ENCODE measurements at places on chromosomes 3 and 15.

DNA sequence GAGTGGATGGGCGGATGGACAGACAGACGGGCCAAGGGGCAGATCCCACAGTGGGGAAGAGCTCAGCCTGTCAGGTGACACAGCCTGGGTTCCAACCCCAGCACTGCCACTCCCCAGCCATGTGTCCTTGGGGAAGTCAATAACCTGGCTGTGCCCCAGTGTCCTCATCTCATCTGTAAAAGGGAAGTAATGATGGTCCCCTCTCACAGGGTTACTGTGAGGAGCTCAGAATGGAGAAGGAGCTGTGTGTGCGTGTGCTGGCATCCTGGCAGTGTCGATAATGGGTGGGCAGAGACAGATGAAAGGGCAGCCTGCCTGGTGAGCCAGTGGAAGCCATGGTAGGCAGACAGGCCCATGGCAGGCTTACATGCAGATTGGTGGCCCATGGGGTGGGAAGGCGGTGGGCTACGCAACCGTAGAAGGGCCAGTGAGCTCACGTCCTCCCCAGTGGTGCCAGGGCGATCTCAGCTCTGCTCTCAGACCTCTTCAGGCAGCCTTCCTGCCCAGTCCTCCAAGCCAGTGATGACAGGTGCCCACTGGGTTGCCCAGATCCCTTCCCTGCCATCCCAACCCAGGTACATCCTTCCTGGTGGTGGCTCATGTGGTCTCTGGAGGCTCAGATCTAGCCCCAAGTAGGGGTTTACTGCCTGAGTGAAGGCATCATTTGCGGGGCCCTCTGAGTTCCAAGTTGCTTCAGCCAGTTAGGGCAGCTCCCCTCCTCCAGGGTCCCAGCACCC, 2.3 kb upstream of the DNAJB8 start:
- DNase-seq, result no peak

GRCh38 chr15:101025501-101025885, 106.3 kb downstream of the LRRK1 start:
- no peak for DNase-seq

- no peak for DNase-seq
Measured at GRCh38 chr3:180280555-180280954, 243.8 kb upstream of the PEX5L start.

DNA sequence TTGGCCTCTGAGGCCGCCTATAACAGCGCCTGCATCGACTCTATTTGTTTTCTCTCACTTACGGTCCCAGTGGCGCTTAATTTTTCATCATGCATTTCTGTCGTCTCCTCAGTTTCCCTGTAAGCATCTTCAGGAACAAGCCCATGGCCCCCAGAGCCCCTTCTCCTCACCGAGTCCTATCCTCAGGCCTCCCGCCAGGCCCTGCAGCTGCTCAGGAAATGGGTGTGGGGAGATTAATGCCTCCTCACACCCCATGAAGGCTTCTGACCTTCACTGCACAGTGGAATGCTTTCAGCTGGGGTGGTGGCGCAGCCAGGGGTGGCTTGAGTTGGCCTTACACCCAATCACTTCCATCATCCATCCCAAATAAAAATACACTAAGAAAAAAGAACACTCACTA, 260.4 kb downstream of the FAM43A start:
- DNase-seq, result no peak

DNA sequence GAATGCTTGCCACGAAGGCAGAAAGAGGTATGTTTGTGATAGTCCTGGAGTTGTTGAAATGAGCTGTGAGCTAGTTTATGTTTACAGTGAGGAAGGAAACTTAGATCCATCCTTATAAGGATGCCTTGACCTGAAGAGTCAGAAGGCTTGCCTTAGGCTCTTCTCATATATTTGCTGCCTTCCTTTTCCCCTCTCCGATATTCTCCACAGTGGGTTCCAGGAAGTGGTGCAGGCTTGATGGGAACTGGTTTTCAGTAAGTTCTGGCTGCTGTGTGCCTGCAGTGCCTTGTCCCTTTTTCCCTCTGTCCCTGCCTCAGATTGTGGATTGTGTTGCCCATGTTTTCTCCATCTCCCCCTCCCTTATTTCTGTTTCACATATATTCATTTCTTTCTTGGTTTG, 287.3 kb upstream of the UBE2E1 start:
- DNase-seq, result no peak

DNA sequence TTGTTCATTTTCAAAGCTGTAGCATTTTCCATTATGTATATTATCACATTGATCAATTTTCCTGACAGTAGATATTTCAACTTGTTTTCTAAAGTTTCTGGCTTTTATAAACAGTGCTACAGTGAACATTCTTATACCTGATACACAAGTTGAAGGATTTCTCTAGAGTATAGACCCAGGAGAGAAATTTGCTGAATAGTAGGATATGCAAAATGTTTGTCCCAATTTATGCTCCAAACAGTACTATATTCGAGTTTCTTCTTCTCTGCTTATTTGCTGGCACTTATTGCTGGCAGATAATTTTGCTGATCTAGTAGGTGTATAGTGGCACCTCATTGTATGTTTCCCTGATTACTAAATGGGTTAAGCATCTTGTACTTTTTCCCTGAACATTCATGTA, 117.2 kb upstream of the CHRM5 start:
- DNase-seq, result no peak

- DNase-seq, result peak; percentile 33
Measured at GRCh38 chr3:139797724-139798343, 120.1 kb upstream of the NMNAT3 start.

DNA sequence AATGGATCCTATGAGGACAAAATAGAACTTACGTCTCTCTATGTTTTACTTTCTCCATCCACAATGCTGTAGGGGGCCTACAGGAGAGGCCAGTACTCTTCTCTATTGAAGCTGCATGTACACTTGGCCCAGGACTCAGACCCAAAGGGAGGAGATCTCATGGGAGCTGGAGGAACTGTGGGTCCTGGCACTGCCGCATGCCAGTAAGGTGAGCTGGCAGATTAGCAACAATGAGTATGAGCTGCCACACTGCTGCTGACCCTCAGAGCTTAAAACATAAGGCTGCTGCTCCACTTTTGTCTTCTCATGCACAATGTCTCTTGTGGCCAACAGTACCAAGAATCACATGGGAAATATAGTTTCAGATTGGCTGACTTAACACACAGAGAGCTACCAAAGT, 57.8 kb upstream of the TBC1D5 start:
- DNase-seq, result no peak

- DNase-seq, result no peak
Measured at GRCh38 chr15:51313074-51313393, 25.4 kb downstream of the CYP19A1 start.

DNA sequence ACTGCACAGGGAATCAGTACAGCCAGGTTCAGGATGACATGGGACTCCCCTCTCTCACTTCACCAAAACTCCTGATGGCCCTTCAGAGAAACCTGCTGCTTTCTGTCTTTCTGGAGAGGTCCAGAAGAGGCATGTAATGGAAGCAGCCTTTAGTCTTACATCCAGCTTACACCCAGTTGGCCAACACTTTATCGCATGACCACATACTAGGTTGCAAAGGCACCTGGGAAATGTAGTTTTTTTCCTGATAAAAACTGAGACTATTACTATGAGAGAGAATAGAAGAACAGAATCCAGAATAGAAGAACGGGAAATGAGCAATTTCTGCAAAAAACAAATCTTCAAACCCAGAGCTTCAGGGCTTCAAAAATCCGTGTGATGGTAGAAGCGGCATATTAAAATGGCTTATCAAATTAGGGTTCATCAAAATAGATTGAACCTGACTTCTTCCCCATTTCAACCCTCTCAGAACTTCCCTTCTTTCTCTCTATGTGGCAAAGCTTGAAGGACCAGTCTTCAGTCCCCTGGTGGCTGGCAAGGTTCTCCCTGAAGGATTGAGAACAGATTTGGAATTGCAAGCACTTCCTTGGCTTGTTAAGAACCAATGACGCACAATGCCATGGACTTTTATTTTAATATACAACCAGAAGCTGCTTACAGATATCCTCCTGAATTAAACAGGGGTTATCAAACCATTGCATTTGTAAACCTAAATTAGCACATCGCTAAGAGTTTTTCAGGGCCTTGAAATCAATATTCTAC, 34.4 kb downstream of the CORO2B start:
- no peak for DNase-seq

DNA sequence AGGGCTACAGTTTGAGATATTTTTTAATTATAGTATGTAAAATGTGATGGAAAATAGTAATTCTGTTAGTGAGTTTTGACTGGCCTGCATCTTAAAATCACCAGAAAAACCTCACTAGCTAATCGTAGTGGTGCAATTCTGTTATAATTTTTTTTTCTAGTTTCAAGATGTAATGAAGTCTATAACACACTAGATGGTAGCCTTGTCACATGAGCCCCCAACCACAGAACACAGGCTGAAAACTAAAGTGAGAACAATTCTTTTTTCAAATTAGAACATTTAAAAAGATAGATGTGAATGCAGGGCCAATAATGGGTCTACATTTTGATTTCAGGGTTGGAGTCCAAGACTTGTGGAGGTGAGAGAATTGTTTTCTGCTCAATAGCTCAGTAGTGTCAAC, 83.3 kb upstream of the KCNH8 start:
- DNase-seq, result no peak

GRCh38 chr3:136576279-136577009, 175.7 kb downstream of the STAG1 start:
- DNase-seq, result no peak

DNA sequence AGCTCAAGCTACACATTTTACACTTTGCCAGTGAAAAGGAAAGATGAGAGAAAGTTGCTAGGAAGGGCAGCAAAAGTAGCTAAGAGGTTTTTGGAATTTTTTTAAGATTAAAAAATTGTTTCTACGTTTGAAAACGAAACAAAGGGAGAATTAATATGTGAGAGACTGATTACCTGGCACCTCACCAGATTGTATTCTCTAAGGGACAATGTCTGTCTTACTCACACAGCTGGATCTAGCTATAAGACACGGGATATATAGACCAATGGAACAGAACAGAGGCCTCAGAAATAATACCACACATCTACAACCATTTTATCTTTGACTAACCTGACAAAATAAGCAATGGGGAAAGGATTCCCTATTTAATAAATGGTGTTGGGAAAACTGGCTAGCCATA, 9.5 kb upstream of the KBTBD12 start:
- no peak for DNase-seq

Data from smooth muscle cell of the brain vasculature (primary cell).